ENCODE measurements at places on chromosomes 5 and 9.

- no peak for DNase-seq
Observed at GRCh38 chr5:133843911-133844310, 124.5 kb downstream of the C5orf15 start.

- no peak for DNase-seq
Observed at GRCh38 chr9:38331141-38331540, 61.4 kb upstream of the ALDH1B1 start.

GRCh38 chr5:116573279-116573701 lies 1.3 kb downstream of the SEMA6A start:
- no peak for DNase-seq

GRCh38 chr9:83385317-83385716 lies 152.9 kb downstream of the FRMD3 start:
- no peak for DNase-seq

DNA sequence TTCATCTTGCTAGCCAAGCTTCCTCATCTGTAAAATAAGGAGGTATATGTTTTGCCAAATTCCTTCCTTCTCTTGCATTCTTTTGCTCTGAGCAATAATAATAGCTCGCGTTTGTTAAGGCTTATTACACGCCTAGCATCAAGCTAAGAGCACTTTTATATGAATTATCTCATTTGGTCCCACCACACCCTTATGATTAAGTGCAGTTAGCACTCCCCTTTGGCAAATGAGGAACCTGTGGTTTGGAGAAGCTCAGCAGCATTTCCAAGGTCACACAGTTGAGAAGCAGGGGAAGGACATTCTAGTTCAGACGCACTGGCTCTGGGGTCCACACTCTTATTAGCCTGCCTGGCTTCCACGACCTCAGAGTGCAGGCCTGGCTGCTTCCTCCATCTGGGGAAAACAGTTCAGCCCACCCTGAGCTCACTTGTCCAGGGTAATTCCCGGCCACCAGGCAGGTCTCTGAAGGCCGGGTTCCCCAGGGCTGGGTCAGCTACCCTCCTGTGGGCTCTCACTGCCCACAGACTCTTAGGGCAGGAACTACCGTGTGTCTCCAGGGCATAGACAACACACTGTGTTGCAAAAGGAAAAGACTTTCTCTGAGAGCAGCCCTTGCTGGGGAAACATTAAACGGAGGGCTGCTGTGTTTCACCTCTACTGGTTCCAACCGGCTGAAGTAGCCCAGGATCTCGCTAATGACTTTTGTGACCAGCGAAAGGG lies 9.9 kb upstream of the FBP1 start:
- DNase-seq = peak; percentile 77

GRCh38 chr9:112555844-112556482 lies 69.3 kb downstream of the KIAA1958 start:
- no peak for DNase-seq

DNA sequence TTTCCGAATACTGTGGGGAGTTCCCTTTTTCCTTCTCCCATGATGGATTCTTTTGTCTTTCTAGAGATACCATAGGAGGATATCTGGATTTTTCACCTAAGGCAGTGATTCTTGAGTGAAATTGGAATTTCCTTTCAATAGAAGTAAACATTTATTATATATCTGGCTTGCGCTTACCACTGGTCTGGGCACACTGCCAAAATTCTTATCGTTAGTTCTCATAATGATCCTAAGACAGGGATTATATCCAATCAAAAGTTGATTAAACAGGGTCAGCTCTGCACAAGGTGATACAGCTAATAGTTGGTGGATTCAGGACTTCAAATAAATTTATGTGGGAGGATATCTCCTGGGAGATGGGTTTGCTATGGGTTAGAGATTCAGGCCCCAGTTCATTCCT lies 9.6 kb downstream of the TLE4 start:
- no peak for DNase-seq

GRCh38 chr9:96495341-96495740 lies 45.4 kb downstream of the HABP4 start:
- DNase-seq = no peak

DNA sequence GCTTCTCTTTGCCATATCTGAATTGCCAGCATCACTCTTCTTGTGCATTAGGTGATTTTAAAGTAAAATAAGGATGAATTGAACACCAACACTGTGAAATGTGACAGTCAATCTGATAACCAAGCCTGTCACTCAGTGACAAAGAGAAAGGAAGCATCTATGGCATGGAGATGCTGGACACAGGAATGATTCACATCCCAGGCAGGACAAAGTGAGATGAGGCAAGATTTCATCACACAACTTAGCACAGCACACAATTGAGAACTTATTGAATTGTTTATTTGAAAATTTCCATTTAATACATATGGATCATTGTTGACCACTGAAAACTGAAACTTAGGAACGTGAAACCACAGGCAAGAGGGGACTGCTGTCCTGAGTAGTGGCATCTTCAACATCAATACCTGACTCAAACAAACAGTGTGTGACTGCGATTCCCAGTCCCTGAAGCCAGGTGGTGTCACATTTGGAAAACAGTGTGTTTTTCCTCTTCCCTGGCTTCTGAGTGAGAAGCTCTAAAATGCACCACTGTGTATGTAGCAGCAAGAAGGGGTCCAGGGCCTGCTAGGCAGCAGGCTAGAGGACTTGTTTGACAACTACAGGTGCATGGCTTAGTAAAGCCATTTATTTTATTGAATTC lies 10.7 kb downstream of the GAPT start:
- DNase-seq = no peak

DNA sequence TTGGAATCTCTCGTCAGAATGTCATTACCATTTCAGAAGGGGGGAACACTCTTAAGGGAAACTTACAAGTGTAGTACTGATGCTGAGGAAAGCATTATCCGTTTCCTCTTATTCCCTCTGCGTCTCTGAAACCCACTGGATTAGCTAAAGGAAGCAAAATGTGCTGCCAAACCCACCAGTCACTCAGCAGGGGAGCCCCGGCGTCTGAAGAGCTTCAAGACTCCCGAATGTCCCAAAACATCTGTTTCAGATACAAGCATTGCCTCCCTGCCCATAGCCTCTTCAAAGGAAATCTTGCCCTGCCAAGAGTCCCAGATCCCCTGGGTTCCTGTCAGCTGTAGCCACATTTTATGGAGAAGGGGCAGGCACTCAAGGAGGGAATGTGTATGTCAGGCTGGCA lies 1.0 kb upstream of the HCN1 start:
- DNase-seq = no peak

DNA sequence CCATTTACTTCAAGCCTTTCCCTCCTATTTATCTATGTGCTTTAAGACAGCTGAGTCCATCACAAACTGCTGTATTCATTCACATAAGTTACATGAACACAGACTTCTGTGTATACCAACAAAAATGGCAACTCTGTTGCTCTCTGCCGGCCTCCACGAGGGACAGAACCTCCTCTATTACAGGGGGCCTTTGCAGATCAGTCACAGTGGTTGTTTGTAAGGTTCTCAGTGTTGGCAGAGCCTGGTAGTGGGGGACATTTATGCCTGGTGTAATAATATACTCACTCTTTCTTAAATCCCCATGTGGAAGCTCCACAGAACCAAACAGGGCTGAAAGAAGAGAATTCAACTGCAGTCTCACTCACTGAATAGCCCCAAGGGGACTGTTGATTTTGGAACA lies 76.5 kb downstream of the SLC1A1 start:
- no peak for DNase-seq

DNA sequence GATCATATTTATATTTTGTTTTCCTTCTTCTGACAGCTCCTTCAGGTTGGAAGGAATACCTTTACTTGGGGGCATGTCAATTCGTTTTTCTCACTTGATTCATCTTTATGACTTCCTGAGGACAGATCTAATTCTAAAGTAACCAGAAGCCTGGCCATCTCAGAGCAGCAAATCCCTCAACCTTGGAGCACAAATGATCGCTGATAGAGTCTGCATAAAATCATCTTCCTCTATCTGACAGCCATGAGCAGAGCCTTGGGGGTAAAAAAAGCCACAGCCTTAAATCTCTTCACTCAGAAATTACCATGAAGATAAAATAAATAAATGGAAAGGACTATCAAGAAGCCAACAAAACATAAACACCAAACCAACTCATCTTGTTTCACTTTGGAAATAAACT lies 325.8 kb downstream of the PRR16 start:
- no peak for DNase-seq

DNA sequence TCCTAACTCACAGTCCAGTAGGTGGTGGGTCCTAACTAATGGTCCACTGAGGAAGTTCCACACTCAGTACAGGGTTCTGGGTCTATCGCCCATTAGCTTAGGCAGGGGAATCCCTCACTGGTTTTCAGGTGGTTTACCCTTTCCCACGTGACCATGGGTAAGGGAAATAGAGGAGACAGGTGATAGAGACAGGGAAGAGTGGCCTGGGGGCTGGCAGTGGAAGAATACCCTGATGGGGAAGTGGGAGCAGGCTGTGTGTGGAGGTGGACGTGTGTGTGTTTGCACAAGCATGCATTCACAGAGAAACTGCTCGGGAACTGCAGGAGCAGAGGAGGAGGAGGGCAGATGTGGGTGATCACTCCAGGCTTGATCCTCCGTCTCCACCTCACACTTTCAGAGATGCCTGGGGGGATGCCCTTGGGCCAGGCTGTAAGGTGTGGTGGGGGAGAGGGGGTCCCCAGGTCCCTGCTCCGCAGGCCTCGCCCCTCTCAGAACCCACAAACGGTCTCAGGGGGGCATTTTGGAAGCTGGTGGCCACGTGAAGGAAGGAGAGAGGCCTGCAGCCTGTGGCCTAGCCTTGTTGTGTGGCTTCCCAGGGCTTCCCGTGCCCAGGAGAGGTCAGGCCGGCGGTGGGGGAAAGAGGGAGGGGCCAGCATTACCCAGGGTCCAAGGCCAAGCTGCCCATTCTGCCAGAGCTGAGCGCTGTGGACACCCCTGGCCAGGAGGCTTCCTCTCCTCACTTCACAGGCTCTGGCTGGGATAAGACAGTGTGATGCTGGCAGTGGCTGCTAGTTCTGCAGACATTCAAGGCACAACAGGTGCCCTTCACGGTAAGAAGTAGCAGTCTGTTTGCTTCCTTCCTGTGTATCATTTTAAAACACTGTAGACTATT lies 80.0 kb downstream of the OTULIN start:
- no peak for DNase-seq

- no peak for DNase-seq
Observed at GRCh38 chr5:142740474-142741242, 29.5 kb upstream of the ARHGAP26 start.

GRCh38 chr9:117044241-117044640 lies 357.1 kb downstream of the TRIM32 start:
- no peak for DNase-seq

GRCh38 chr5:31186672-31187267 lies 6.7 kb upstream of the CDH6 start:
- DNase-seq = no peak

DNA sequence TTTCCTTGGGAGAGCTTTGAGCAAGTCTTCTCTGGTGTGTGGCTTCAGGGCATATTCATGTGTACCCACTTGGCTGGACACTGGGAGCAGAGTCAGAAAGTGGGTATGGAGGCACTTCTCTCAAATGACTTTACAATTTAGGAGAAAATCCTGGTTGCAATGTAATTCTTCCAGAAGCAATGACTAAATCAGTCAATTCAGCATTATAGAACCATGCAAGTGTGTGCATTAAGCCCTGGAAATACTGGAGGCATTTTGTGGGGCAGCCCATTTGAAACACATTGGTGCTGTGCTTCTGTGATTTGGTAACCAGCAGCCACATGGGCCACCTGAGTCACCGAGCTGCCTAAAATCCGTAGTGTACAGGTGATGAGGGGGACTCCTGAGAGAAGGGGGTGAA lies 94.6 kb upstream of the TAS2R1 start:
- no peak for DNase-seq

DNA sequence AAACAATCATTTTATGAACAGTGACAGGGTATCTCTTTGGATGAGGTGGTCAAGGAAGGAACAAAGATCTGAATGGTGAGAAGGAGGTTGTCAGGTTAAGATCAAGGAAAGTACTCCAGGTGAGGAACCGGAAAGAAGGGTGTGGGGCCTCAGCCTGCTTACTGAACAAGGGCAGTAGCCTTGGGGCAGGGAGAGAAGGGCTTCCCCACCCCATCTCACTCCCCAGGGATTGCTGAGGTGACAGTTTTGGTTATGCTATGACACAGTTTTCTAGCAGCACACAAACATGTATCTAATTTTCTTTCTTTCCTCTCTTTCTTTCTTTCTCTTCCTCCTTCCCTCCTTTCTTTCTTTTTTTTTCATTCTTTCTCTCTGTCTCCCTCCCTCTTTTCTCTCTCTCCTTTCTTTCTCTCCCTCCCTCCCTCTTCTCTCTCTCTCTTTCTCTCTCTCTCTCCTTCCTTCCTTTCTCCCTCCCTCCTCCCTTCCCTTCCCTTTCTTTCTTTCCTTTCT lies 4.1 kb upstream of the HDHD3 start:
- DNase-seq = no peak

GRCh38 chr9:36110434-36110833 lies 26.1 kb upstream of the GLIPR2 start:
- no peak for DNase-seq
